Bronchial epithelial cell (primary cell): ENCODE measurements at places on chromosomes 2 and 18. TPM values are rescaled to one million over a fixed set of nuclear protein-coding genes. Genes with fewer than 3 reads are reported as not detected.

- DNase-seq: no peak
Measured at GRCh38 chr2:46462936-46463335, 16.4 kb upstream of the TMEM247 start.

The AKAIN1 gene
- total RNA-seq: not detected in 2 replicates

The AGAP1 gene
- 17.9 and 22.4 TPM in 2 replicates for total RNA-seq

- peak; percentile 69 for DNase-seq
Measured at GRCh38 chr2:17309741-17310339, 208.4 kb downstream of the RAD51AP2 start.

- DNase-seq: peak; percentile 12
Measured at GRCh38 chr2:71548646-71549425, 95.5 kb downstream of the DYSF start.

GRCh38 chr2:223314811-223315210 lies 262.8 kb downstream of the KCNE4 start:
- DNase-seq: peak; percentile 18

The CNGA3 gene
- under 0.01 TPM in 1 of 2 replicates, not detected in the other for total RNA-seq

The SNED1 gene
- total RNA-seq: 0.26 and 0.38 TPM in 2 replicates

DNA sequence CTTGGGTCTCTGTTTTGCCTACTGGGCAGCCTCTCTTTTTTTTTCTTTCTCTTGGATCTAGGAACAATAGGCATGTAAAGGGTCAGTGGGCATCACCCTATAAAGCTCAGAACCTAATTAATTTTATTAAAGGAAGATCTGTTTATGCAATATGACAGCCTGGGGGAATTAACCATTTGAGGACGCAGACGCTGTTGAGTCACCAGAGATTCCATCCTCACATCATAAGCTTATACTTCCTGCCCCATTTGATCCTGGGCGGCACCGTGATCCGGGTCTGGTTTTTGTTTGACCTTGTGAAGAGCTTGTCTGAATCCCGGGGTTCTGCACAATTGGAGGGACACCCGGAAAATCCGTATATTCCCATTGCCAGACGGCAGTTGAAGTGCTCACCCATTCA lies 16.8 kb upstream of the BCL11A start:
- DNase-seq: peak; percentile 61

- DNase-seq: no peak
Measured at GRCh38 chr2:183060571-183061231, 17.8 kb upstream of the DUSP19 start.

- DNase-seq: no peak
Measured at GRCh38 chr2:102662833-102663232, 43.5 kb downstream of the SLC9A2 start.

The SPEG gene
- total RNA-seq: 1.8 and 2.4 TPM in 2 replicates

The MAP3K19 gene
- total RNA-seq: not detected in 2 replicates

The CFAP65 gene
- not detected in 2 replicates for total RNA-seq

The PTGR3 gene
- 6.3 and 6.8 TPM in 2 replicates for total RNA-seq

The TTC21B gene
- 6.9 and 10.0 TPM in 2 replicates for total RNA-seq

The GALNT5 gene
- 13.6 and 26.1 TPM in 2 replicates for total RNA-seq

- peak; percentile 61 for DNase-seq
Measured at GRCh38 chr2:101187131-101187530, 35.9 kb upstream of the TBC1D8 start.

DNA sequence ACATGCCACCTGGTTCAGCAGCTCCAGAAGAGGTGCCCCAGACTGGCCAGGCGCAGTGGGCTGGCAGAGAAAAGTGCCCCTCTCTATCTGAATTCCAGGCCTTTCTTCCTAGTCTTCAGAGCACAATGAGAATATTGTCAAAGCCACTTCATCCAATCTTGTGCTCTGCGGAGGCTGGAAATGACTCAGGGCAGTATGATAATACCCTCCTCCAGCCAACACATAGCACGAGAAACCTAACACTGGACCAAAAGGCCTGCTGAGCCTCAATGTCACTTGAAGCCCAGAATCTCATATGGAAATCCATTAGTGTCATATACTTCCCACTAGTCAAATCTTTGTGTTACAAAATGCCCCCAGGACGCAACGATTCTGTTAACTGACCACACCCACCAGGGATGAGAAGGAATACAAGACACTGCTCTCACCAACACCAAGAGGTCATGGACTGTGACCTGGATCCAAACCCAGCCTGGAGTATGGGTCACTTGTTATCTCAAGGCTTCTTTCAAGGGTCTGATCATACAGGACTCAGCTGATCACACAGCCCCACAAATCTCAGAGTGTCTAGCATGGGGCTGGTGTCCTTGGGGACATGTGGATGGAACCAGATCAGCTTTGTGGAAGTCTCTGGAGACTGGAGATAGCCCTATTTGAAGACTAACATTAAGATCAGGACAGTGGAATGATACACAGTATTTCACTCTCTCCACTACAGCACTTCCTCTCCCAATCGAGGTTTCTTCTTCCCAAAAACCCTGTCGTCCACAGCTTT lies 10.1 kb downstream of the KIF3C start:
- DNase-seq: no peak

GRCh38 chr2:196376984-196377877 lies 205.9 kb upstream of the STK17B start:
- DNase-seq: no peak
